ENCODE measurements at places on chromosomes 12 and 14.

- DNase-seq, result no peak
Measured at GRCh38 chr12:57099047-57099714, 10.3 kb downstream of the NAB2 start.

DNA sequence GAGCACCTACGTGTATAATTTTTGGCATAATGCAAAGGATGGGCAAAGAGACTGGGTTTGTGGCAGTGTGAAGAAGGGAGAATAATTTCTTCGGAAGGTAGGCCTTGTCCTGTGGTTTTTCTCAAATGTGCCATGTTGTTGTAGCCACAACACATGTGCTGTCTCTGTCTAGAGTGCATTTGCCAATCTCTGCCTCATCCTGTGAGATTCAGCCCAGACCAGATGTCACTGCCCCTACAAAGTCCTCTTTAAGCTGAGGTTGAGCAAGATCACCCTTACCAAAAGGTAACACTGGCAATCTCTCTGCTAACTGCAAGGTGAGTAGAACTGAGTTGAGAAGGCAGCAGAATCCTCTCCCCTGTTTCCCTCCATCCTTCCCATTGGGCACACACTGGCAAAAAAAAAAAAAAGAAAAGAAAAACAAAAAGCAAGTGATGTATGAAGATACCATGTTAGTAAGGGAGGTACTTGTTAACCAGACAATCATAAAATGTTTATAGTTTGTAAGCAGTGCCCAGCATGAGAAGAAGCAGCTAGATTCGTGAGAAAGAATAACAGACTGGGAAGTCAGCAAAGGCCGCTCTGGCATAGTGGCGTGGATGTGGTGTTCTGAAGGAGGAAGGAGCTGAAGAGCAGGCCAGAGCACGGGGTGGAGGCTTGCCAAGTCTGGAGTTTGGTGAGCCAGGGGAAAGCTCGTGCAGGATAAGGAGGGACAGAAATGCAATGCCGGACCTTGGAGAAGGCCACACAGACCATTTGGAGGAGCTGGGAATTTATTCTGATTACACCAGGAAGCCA lies 18.9 kb downstream of the DYRK2 start:
- DNase-seq, result no peak

GRCh38 chr12:1474574-1475153 lies 119.7 kb downstream of the FBXL14 start:
- no peak for DNase-seq

DNA sequence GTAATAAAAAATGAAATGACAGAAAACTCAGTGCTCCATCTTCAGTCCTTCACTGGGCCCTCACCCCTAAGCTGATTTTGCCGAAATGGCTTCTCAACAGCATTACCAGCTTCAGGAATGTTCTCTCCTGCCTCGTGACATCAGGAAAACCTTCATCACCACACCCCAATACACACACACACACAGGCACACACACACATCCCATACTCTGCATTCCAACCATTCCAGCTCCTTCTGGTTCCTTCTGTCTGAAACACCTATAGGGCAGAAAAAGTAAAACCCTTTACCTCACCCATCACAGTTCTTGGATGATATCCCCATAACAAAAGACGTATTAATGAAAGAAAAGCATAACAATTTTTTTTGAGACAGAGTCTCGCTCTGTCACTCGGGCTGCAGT lies 75.9 kb downstream of the CCDC60 start:
- no peak for DNase-seq

- DNase-seq, result peak; percentile 8
Measured at GRCh38 chr14:40656311-40656710, 950.4 kb upstream of the LRFN5 start.

- no peak for DNase-seq
Measured at GRCh38 chr12:56931474-56931978, 2.7 kb downstream of the SDR9C7 start.

- DNase-seq, result no peak
Measured at GRCh38 chr12:109997393-109997792, 1.2 kb upstream of the GIT2 start.

- no peak for DNase-seq
Measured at GRCh38 chr12:32159381-32159780, 52.7 kb downstream of the BICD1 start.

DNA sequence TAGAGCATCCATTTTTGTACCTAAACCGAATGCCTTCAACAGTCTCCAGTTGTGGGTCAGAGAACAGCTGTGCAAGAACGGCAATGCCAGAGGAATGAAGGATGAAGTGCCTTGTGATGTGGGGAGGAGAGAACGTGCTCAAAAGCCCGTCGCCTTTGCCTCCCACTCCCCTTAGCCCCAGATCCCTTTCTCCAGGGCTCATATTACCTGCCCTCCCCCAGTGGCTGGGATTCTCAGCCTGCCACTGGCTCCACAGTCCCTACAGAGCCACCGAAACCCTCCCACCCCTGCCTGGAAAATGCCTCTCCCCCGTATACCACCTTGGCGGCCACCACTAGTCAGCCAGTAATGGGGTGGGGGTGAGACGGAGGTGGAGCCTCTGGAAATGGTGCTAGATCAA lies 158.5 kb downstream of the ZFP36L1 start:
- no peak for DNase-seq

DNA sequence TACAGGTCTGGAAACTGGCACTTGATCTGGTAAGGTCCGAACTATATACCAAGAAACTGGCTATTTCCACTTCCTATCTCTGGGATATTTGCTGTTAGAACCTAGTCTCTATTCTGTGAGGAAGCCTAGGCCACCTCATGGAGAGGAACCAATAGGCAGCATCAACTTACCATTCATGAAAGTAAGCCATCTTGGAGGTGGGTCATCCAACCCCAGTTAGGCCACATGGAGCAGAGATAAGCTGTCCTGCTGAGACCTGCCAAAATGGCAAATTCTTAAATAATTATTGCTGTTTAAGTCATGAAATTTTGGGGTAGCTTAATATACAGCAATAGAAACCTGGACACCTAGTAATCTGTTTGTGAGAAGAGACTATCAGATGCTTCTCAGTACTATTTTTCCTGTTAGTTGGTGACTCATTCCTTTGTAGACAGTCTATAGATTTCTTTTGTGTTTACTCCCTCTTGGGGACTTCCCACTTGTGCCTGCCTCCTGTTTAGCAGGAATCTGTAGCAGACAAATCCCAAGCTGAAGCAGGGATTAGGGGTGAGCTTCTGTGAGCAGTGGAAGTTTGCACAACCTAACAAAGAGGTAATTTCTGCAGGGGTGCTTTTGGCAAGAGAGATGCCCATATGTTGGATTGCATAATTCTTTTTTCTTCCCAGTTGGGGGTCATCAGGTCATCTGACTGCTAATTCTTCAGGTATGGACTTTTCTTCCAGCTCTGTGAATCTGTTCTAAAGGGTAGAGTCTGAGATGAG lies 136.8 kb downstream of the IGF1 start:
- no peak for DNase-seq

- DNase-seq, result no peak
Measured at GRCh38 chr14:56244138-56244789, 126.1 kb downstream of the PELI2 start.

DNA sequence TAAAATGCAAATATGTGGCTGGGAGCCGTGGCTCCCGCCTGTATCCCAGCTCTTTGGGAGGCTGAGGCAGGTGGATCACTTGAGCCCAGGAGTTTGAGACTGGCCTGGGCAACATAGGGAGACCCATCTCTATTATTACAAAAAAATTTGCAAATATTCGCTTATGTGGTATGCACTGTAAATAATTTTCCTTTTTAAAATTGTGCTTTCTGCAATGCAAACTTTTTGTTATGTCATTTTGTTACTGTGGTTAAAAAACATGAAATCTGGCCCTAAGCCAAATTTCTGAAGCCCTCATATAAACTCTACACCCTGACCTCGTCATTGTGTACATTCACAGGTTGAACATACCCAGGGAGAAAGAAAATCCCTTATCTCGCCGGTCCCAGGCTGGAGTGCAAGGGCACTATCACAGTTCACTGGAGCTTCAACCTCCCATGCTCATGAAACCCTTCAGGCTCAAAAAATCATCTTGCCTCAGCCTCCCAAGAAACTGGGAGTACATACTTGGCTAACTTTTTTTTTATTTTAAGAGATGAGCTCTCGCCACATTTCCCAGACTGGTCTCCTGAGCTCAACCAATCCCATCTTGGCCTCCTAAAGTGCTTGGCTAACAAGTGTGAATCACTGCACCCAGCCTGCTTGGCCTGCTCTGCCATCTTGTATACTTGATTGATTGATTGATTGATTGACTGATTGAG lies 24.7 kb downstream of the TRAPPC6B start:
- DNase-seq, result no peak

DNA sequence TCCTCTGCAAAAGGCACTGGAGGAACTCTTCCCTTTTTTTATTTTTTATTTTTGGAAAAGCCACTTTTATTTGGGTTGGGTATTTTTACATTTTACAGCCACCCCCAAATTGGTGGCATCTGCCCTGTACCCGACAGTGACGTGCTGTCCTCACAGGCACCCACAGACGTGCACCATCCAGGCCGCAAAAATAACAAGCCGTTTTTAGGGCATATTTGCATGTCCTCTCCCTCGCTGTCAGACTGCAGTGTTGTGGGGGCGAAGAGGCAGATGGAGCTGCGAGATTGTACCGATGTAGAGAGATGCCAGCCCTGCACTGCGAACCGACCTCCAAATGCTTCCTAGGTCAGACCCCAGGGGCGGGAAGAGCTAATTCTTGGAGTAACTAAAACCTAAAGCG lies 12.2 kb downstream of the JDP2 start:
- DNase-seq, result no peak

DNA sequence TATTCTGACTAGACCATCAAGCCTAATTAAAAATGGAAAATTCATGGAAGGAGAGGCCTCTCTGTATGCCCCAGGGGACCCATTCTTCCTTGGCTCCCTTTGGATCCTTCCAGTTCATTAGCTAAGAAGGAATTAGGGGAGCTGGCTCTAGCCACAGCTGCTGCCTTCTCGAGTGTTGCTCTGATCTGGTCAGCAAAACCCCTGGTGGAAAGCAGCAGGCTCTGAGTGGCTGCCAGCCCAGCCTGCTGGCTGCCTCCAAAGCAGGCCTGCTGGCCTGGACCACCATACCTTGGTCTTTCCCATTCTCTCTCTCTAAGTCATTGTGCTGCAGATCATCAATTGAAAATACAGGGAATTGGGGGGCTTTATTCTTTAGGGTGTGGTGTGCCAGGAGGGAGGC lies 29.0 kb upstream of the AKAP6 start:
- DNase-seq, result no peak

DNA sequence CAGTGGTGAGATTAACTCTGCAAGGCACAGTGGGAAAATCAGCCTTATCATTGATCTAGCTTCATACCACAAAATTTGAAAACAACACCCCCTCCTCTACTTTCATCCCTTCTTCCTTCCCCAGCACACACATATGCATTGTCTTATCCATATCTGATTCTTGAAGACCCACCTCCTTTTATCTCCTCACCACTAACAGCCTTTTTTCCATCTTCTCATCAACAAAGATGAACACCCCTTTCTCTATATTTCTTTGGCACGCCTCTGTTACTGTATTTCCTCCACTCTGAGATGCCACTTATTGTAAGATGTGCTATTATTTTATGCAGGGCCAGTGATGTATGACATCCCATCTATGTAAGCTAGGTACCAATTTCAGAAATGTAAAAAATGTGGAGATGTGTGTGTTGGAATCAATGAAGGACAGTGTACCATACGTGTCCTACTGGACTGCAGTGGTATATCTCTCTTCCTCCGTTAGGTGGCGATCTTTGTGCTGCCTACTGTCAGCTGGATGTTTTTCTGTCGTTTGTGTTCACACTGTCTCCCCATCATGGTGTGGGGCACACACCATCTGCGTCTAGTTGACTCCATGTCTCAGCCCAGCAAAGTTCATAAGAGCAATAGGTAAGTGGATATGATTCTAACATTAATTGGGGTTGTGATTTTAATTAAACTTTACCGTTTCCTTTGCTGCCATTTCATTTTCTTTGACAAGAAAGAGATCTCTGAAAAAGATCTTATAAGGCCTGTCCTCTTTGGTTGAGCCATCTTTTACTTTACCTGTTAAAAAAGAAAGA lies 24.0 kb downstream of the CCDC38 start:
- peak; percentile 42 for DNase-seq

- no peak for DNase-seq
Measured at GRCh38 chr14:79802093-79802492, 409.2 kb downstream of the DIO2 start.

DNA sequence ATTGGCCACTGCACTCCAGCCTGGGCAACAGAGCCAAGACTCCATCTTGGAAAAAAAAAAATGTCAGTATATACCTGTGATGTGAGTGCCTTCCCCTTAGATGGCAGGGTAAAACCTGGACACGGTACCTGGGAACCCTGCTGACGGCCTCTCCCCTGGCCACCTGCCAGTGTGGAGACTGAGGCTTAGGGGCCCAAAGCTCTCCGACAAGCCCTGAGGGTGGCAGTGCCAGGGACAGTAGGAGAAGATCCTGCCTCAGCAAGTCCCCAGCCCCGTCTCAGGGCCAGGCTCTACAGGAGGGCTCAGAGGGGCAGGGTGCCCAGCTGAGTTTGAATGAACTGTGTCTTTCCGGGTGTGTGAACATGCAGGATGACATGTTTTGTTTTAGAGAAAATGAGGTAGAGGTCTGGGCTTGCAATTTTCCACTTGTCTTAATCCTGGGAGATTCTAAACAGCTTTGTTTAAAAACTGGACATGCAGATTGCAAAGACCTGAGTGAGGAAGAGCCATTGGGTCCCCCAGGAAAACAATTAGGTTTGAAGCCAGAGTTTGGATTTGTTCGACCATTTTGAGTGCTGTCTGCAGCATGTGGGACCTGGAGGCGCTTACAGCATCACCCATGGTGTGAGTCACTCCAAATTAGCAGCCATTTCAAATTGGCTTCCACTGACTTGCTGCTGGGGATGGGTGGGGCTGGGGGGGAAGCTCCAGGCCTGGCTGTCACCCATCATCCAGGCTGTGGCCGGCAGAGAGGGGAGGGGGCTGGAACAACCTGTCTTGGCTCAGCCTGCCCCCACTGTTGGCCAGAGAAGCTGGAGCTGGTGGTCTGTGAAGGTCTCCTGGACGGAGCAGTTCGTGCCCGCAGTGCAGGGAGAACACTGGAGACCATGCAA lies 10.8 kb downstream of the TSPAN9 start:
- DNase-seq, result no peak

DNA sequence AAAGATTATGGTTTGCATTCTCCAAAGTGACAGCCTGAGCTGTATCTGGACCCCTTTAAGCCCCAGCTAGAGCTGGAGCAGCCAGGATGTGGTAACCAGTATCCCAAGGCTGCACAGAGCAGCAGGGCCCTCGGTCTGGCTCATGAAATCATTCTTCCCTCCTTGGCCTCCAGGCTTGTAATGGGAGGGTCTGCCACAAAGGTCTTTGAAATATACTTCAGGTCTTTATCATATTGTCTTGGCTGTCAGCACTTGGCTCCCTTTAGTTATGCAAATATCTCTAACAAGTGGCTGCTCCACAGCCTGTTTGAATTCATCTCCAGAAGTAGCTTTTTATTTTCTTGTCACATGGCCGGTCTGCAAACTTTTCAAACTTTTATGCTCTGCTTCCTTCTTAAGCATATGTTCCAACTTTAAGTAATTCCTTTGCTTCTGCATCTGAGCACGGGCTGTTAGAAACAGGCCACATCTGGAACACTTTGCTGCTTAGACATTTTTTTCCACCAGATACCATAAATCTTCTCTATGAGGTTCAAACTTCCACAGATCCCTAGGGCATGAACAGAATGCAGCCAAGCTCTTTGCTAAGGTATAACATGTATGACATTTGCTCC lies 663.4 kb upstream of the MIS18BP1 start:
- no peak for DNase-seq

- no peak for DNase-seq
Measured at GRCh38 chr14:62667421-62667914, 377.8 kb downstream of the KCNH5 start.

Measured in NCI-H1417 treated with DMSO at 0.1 percent for 48 hours (cell line).